GM12891 (cell line): ENCODE measurements at places on chromosomes 6 and 20.

GRCh38 chr6:125558241-125558843 lies 191.1 kb upstream of the HEY2 start:
- no peak for DNase-seq

GRCh38 chr20:42442716-42443115 lies 747.0 kb downstream of the PTPRT start:
- no peak for DNase-seq

DNA sequence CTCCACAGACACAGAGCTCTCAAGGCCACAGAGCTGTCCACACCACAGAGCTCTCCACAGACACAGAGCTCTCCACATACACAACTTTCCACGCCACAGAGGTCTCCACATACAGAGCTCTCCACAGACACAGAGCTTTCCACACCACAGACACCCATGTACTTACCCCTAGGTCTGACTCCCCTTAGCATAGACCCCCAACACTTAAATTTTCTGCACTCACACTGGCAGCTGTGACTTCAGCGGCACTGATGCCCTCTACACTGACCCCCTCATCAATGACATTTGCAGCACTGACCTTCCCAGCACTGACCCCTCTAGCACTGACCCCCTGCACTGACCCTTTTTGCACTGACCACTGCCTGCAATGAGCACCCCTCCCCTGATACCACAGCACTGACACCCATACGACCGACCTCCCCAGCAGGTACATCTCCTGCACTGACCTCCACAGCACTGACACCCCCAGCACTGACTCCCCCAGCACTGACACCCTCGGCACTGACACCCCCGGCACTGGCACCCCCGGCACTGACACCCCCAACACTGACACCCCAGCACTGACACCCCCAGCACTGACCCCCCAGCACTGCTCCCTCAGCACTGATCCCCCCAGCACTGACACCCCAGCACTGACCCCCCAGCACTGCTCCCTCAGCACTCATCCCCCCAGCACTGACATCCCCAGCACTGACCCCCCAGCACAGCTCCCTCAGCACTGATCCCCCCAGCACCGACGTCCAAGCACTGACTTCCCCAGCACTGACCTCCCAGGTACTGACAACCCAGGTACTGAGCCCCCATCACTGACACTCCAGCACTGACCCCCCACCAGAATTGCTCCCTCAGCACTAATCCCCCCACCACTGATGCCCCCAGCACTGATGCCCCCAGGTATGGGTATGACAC lies 56.5 kb downstream of the ERMARD start:
- DNase-seq: no peak

GRCh38 chr6:40205004-40205403 lies 270.7 kb upstream of the MOCS1 start:
- DNase-seq: no peak

GRCh38 chr6:163345931-163346330 lies 68.6 kb upstream of the QKI start:
- no peak for DNase-seq

DNA sequence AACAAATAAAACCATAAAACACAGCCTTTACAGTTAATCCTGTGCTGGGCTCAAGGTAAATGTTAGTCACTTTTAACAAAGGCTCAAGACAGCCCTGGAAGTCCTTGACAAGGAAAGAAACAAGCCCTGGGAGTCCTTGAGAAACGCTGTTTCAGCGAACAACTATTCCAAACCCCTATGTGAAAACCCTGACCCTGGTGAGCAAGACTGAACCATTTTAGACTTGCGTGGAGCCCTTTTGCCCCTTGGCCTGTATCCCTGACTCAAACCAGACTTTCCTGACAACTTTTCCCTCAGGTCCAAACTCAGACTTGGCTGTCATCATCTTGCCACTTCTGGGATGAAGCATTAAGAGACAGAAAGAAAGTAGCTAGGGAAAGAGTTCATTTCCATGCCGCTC lies 180.4 kb downstream of the AIG1 start:
- DNase-seq: no peak

DNA sequence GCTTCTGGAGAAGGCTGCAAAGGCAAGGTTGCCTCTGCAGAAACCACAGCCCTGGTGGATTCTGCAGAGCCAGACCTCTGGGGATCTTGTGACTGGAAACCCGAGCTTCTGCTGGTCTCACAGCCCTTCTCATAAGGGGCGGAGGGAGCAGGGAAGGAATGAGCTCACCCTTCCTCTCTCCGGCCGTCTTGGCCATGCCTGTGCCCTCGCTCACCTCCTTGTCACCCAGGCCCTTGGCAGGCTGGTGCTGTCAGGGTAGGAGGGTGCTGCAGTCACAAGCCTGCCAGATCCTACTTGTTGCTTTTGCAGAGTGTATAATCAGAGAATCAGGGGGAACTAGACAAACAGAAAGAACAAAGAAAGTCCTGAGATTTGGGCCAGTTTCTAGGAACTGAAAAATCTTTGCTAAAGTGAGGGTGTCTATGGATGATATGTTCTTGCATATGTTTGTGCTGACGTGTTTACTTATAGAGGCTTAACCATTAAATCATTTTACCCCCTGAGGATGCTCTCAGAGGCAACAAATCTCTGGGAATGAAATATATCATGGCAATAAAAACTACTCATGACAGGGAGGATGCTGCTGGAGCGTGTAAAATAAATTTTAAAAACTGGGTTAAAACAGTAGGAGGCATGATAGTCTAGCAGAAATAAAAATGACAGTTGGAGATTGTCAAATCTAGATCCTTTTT lies 244.9 kb upstream of the SOX4 start:
- DNase-seq: no peak

DNA sequence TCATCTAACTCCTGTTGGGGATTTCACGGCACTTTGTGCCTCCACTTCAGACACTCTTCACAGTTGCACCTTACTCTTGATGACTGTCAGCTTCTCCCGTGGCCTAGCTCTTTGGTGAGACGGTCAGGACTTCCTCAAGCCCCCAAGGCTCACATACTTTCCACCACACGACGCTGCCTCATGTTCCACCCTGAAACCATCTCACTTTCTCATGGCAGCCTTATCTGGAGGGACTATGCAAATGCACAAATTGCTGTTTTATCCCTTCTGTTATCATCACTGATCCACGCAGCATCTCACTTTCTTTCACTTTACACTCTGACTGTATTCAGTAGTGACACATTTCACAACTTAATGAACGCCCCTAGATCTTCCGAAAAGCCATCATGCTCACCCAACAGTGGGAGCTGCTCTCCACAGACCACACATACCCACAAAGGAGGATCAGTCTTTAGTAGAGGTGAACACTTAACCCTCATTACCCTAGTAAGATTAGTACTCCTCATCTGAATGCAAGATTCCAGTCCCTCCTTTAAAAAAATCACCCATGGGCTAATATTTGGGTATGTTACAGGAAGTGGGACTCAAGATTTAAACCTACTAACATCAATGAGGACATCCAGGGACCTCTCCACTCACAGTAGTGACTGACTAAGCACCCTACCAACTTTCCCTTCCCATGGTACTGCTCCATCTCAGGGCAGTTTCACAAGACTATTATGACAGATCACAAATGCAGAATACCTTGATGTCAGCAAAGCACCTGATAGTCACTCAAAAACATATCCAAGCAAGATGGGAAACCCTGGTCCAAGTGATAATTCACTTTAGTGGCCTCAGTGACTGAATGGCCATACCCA lies 35.4 kb downstream of the FYN start:
- no peak for DNase-seq

DNA sequence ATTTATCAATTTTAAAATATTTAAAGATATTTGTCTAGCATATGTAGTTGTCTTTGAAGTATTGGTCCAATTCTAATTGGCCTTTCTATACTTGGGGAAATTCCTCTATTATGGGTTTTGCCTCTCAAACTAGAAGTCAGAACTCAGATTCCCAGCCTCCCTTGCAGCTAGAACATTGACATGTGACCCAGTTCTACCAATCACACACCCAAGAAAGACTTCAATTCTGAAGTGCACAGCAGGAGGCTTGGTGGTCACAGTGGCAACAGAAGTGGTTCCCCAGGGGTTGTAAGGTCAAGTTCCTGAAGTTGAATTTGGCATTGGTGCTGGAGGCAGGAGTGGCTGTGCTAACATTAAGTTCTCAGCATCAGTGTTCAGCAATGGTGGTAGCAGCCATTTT lies 14.8 kb upstream of the FKBP5 start:
- no peak for DNase-seq

GRCh38 chr6:134636186-134636799 lies 313.6 kb downstream of the ALDH8A1 start:
- DNase-seq: no peak

DNA sequence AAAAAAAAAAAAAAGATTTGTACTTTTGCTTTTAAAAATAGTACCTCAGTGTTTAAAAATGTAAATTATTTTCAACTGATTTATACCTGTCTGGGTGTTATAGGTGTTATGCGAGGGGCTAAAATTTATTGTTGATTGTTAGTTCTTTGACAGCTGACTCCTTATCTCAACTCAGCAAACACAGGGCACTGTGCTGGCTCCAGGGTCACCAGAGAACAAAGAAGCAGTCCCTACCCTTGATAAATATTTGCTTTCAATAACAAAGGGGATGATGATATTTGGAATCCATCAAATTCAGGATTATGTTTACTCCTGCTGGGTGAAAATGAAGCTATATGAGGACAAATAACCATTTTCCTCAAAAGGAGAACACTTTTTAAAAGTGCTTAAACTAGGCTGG lies 34.2 kb upstream of the KAT14 start:
- no peak for DNase-seq

DNA sequence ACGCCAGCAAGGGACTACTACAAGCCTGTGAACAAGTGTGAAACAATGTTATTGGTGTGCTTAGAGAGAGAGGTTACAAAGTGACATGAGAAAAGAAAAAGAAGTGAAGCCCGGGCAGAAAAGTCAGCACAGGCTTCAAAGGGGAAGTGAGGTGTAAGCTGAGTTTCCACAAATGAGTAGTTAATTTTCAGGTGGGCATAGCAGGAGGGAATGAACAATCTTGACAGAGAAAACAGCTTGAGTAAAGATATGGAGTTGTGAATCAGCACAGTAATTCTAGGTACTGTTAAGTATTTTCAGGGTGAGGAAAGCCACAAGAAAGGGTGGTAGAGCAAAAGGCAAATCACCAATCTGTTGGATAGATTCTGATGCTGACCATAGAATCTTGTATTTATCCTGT lies 4.3 kb downstream of the KCNQ5 start:
- no peak for DNase-seq

- no peak for DNase-seq
Measured at GRCh38 chr6:148816117-148816516, 69.3 kb downstream of the UST start.

GRCh38 chr20:10492065-10492464 lies 57.0 kb downstream of the SLX4IP start:
- no peak for DNase-seq

DNA sequence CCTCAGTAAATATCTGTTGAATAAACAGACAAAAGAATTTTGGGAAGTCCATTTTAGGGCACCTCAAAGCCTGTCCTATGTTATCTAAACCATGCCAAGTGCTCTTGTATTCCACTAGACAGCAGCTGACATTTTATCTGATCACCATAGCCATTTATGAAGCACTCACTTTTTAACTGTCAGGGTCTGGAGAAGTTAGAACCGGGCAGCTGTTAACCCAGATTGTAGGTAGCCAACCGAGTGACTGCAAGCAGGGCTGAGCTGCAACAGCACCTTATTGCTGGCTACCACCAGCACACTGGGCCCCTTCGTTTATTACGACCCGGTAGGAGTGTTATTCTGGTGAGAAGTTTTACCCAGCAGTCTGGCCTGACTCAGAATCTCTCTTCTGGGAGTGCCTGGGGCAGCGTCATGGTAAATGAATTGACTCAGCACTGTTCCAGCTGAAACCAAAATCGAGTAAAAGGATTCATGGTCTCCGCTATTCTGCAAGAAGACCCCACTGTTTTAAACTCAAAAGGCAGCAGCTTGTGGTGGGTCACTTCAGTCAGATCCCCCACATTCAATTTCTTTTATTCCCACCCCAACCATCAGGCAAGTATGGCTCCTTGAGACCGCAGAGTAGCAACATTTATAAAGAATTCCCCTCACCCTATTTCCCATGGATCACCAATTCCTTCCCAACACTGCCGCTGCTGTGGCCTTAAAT lies 1.7 kb downstream of the UBE2V1 start:
- DNase-seq: no peak

DNA sequence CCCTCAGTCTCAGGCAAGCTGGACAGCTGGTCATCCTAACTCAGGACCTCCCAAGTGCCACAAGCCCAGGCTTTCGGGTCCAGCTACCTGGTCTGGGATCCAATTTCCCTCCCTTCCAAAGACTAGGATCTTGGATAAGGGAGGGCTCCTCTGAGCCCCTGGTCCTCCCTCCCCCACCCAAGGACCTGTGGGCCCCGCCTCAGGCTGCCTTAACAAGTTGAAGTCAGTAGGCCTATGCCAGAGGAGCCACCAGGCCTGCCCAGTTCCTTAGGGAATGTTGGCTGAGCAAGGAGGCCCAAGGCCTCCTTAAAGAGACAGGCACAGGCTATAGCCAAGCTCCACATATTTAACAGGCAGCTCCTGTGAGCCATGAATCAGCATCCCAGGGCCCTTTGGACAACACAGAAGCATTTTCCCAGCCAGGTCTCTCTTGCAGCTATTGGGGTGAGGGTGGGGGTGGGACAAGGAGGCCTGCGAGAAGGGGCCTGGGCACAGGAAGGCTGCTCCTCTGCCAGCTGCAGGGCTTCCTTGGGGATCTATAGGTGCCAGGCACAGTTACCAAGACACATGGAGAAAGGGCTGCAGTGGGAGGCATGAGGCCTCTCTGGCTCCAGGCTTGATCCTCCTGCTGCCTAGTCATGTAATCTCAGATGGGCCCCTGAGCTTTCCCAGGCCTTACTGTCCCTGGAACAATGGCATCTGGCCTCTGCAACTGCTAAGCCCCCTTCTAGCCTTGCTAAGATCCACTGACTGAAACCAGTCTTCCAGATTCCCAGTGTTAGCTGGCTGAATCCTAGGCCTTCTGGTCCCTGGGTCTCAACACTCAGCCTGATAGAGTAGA lies 27.4 kb upstream of the NOL4L start:
- no peak for DNase-seq

- no peak for DNase-seq
Measured at GRCh38 chr6:153437193-153437592, 306.1 kb upstream of the RGS17 start.

GRCh38 chr6:35706468-35706867 lies 17.8 kb upstream of the FKBP5 start:
- DNase-seq: no peak

- no peak for DNase-seq
Measured at GRCh38 chr20:62845416-62846160, 16.0 kb downstream of the TCFL5 start.

DNA sequence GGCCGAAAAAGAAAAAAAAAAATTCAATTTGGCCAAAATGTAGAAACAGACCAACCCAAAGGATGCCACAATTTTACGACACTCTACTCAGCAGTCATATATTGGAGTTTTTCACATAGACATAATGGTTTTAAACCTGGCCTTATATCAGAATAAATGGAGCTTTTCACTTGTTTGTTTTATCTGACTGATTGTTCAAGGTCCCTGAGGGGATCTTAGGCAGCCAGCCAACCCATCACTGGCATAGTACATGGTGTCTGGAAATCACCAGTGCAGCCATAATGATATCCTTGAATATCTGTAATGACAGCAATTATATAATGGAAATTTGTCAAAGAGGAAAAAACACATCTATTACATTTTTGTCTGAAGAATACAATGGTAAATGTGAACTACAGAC lies 96.9 kb downstream of the PRSS35 start:
- no peak for DNase-seq

- no peak for DNase-seq
Measured at GRCh38 chr20:63843222-63843621, 12.2 kb upstream of the ZBTB46 start.
